Nephron progenitor cell (in vitro differentiated cells): ENCODE measurements at places on chromosomes 6 and 20.
A peak's percentile ranks its signal among the peaks of the same experiment; 100 is the strongest.

DNA sequence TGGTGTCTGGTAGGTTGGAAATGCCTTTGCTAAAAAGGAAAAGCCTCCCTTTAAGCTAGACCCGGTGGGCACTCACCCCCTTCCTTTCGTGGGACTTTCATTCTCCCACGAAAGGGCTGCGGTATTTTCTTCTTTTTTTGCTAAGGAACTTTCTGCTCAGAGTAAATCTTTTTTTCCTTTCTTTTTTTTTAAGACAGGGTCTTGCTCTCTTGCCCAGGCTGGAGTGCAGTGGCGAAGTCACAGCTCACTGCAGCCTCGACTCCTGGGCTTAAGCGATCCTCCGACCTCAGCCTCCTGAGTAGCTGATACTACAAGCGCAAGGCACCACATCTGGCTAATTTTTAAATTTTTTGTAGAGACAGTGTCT is 4.0 kb downstream of the TP53TG5 start:
- no peak for DNase-seq

DNA sequence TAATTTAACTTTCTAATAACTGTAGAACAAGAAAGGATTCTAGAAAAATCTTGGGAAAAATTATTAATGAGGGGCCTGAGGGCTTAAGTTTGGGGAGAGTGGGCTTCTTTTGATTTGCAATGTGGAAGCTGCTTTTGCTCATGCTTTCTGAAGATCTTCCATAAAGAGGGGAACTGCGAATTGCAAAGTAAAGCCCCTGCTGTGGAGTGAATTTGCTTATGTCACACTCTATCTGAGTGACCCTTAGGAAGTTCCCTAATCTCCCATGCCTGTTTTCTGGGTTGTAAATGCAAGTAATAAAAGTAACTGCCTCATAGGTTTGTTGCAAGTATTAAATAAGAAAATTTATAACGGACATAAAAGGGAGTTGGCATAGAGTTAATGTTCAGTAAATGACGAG is 301.2 kb downstream of the PLCB1 start:
- no peak for DNase-seq

DNA sequence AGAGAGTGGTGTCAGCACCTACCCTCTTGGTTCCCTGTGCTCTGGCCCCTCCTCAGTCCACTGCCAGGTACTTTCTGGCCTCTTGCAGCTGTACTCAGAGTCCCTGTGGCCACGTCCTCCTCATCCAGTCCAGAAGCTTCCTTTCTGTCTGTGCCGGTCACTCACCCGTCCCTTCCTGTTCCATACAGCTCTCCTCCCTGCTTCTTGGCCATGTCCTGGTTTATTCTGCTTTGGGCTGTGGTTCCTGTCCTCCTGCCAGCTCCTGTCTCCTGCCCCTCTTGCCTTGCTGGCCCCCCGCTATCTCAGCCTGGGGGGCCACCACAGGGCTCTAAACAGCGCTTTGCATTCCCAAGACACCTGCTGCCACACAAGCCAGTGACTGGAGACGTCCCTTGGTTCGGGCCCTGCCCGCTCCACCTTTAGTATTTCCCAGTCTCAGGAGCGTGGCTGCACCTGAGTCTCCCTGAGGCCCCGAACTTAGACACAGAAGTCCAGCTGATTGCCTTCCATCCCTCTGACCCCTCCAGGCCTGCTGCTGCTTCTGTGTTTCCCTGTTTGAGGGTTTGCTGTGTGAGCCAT is 15.5 kb upstream of the RBM38 start:
- no peak for DNase-seq

- DNase-seq = no peak
These were observed 335.7 kb downstream of the NRN1 start for GRCh38 chr6:5670811-5671561.

DNA sequence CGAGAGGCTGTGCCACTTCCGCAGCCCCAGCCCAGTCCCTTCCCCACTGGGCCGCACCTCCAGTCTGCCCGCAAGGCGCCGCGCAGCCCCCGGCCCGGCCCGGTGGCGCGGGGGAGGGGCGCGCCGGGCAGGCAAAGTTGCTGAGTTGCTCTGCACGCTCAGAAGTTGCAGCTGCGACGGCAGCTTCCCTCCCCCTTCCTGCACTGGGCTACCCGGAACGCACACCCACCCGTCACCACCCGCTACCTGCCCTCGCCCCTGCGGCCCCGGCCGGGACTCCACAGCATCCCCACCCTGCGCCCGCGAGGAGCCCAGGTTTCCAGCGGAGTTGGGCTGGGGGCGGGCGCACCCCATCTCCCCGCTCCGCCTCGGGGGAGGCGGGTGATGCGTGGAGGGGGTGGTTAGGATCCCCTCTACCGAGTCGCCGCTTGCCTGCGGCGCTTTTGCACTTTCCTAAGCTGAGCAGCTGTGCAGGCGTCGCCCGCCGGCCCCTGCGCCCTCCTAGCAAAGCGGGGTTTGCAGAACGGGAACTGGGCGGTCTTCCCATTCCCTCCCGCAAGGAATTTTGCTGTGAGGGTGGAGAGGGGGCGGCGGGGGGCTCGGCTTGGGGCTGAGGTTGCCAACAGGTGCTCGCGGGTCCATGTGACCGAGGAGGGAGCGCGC is 55.9 kb upstream of the RREB1 start:
- DNase-seq = peak; percentile 69

DNA sequence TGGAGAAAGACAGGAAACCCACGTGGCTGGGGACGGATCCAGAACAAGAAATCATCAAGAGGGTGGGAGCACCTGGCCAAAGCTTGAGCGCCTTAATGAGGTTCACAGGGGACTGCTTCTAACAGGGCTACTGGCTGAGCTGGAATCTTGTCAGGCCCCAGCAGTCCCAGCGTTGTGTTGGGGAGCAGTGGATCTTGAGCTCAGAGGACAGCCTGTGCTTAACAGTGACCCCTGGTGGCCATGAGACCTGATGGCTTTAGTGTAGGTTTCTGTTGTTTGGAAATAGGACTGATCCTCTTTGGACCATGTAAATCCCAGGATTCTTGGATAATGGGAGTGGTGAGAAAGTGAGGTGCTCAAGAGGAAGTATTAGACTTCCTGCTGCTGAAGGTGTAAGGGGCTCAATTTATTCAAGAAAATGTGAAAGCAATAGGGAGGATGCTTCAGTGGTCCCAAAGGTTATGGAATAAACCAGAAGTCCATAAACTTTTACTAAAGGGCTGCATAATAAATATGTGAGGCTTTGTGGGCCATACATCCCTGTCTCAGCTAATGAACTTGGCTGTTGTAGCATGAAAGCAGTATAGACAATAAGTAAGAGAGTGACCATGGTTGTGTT is 216.2 kb downstream of the NFATC2 start:
- peak; percentile 66 for DNase-seq

DNA sequence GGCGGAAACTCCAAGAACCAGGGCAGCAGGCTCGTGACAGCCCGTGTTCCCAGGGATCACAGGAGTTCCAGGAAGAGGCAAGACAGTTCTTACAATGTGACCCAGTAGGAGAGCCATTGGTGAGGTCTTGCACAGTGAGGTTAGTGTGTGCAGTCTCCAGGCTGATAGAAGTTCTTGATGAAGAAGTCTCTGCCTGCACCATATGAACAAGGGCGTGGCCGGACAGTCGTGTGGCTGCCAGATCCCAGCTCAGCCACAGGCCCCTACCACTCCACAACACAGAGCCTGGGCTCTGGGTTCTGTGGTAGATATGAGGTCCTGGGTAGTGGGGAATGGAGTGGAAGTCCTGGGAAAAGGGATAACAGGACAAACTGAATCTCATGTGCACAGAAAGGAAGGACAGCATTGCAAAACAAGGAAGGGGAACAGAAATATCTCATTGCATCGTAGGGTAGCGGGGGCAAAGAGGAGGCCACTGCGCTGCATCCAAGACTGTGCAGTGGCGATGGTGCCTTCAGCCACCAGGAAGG is 65.2 kb downstream of the STX11 start:
- no peak for DNase-seq

DNA sequence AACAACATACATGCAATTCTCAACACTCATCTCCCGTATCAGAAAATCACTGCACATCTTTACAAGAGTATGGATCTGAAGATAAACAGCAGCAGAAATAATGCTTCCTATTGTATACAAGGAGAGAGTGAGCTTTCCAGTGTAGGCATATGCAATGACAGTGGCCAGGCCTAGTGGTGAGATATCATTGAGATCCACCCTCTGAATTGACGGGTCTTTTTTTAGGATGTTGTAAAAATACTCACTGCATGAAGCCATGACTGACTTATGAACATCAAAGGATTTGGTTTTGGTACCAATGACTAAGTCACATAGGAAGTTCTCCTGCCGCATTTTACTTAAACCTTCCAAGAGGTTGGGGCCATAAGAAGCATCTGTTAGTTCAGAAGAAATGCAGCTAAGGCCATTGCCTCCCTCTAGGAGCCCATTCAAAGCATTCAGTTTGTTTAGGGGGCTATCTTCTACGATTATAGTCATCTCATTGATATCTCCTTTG is 10.8 kb downstream of the KLHL31 start:
- no peak for DNase-seq

GRCh38 chr20:61803416-61803914 is 262.2 kb downstream of the TAF4 start:
- no peak for DNase-seq

DNA sequence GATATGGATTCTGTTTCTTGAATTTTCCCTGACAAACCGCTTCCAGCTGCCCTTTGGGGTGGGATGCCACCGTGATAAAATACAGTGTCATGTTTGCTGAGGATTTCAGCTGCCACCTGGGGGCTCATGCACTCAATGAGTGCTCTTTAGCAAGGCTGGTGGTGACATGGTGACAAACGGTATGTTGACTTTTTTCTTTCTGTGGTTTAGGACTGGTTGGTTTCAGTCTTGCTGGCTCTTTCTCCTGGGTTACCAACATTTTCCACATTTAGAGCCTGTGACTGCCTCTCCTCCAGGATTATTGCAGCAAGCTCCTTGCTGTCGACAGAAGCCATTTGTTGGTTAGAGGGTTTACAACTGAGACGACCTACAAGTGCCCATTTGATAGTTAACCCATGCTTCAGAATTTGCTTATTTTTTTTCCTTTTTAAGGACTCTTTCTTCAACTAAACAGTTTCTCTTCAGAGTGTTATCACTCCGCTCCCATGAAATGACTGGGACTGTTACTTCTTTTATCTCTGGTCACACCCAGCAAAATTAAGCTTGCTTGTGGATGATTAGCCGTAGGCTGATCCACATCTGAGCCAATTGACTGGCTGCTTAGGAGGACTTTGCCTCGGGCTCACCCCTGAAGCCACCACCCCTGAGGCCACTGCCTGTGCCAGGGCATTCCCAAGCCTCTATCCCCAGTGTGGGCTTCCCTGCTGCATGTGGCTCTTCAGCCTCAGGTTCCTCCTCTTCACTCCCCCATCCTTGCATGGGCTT is 48.4 kb upstream of the CDYL start:
- no peak for DNase-seq

- no peak for DNase-seq
These were observed 177.3 kb upstream of the TENT5A start for GRCh38 chr6:81929828-81930227.

DNA sequence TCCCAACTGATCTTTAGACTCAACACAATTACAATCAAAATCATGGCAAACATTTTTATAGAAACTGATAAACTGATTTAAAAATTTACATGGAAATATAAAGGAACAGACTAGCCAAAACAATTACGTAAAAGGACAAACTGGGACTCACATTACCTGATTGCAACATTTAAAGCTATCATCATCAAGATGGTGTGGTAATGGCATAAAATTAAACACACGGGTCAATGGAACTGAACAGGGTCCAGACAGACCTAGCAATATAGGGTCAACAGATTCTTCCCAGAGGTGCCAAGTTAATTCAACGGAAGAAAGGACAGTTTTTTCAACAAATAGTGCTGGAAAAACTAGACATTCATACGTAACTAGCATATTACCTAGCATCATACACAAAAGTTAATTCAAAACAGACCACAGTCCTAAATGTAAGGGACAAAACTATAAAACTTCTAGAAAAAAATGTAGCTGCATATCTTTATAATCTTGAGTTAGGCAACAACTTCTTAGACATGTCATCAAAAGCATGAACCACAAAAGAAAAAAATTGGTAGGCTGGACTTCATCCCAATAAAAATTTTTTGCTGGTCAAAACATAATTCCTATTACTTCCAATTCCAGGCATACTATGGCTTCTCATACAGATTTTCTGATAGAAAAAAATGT is 147.4 kb upstream of the BEND6 start:
- no peak for DNase-seq

DNA sequence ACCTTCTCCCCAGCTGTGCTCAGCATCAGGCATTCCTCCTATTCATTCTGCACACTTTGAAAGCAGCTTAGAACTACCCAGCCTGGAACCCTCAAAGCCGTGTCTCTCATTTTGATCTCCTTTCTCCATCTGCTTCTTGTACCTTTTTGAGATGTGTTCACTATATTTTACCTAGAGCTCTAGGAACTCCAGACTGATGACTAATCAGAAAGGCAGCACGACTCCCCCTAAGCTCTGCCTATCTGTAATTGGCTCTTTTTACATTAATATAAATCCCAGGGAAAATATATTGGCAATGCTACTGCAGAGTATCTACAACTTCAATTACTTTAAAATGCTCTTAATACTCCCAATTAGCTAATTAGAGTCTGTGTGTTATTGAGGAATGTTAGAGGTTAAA is 671.5 kb downstream of the CBLN4 start:
- no peak for DNase-seq

GRCh38 chr6:82371799-82372546 is 8.4 kb downstream of the TPBG start:
- no peak for DNase-seq

DNA sequence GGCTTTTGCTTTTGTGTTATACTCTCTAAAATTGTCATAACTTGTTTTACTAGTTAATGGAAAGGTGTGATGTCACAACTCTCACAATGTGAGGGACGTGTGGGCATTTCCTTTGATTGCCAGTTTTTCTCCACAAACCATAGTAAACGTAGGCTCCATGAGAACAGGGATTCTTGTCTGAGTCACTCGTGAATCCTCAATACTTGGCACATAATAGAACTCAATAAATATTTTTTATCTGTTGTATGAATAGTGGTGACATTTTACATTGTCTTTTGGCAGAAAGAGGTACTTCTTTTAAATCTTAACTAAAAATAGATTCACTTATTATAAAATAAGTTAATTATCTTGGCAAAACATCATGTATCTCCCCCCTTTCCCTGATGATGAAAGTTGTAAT is 69.0 kb upstream of the CNKSR3 start:
- DNase-seq = no peak

DNA sequence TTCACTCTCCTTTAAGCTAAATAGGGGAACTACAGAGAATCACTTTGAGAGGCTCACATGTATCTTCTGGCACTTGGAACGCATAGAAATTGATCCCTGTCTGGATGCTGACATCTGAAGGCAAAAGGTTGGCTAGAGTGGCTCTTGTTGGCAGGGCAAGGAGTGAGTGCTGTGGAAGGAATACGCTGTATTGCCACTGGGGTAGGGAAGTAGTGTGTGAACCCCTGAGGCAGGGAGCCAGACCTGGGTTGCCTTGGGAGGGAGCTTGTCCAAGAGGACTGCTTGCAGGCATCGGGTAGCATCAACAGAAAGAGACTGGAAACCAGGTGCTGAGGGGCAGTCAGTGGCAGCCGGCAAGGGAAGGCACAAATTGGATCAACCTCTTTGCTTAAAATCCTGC is 8.9 kb upstream of the MMS22L start:
- no peak for DNase-seq

- no peak for DNase-seq
These were observed 13.4 kb upstream of the BTN3A2 start for GRCh38 chr6:26351544-26351953.

GRCh38 chr6:26235302-26235670 is 129.7 kb upstream of the BTN3A2 start:
- DNase-seq = no peak

- DNase-seq = no peak
These were observed 5.3 kb upstream of the IP6K3 start for GRCh38 chr6:33751771-33752645.

- no peak for DNase-seq
These were observed 65.6 kb downstream of the TULP4 start for GRCh38 chr6:158377860-158378259.
